ENCODE measurements at places on chromosomes 13 and 19.

- DNase-seq = no peak
Observed at GRCh38 chr19:39401070-39401548, 5.5 kb upstream of the ZFP36 start.

DNA sequence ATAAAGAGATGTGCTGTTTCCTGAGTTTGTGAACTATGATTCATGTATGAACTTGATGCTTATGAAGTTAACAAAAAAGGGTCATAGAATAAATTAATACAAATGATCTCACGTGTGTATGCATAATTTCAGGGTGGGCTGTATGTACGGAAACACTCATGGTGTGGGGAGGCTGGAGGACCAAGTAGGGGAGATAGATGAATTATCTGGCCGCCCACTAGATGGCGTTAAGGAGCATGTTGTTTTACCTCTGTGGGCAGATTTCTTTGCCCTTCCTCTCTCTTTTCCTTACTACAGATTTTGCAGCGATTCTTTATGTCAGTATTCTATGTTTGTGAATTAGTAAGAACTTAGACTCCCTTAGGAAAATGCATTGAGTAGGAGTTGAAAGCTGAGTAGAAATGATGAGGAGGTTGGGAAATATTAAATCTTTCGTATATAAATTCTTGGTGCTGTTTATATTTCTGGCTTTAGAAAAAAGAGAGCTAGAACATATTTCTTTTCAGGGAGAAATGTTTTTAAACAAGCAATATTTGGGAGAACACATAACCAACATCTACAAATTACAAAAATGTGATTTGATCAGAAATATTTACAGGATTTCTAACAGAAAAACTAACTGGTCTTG is 47.4 kb upstream of the TMTC4 start:
- DNase-seq = no peak

DNA sequence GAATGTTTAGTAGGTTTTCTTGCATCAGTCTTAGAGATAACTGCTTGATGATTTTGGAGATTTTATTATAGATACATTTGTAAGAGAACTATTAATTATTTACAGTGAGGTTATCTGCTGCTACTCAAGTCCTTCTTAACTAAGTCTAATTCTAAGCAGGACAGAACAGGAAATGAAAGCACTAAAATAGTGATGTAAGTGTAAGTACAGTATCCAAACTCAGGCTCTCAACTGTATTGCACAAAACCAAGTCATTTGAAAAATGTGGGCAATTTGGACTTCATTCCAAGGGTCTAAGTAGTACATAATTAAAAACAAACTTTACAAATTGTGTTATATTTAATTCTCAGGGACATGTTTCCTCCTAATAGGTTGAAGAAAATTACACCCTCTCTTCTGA is 417.1 kb downstream of the ITGBL1 start:
- DNase-seq = no peak

- no peak for DNase-seq
Observed at GRCh38 chr19:2027361-2027760, 11.8 kb upstream of the BTBD2 start.

DNA sequence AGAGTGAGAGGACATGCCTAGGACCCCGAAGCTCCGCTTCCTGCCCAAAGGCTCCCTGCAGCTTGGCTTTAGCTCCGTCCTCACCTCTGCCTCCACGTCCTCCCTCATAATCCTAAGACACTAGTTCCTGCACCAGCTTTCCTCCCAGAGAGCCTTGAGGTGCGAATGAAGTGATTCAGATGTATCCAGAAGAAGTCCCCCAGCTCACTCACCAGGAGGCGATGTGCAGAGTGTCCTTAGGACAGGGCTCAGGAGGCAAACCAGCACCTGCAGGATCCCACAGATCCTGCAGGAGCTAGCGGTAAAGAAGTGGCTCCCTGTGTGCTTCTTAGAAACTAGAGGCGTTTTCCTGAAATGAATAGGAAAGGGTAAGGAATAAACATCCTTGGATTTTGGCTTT is 109.7 kb downstream of the HSPH1 start:
- DNase-seq = no peak

DNA sequence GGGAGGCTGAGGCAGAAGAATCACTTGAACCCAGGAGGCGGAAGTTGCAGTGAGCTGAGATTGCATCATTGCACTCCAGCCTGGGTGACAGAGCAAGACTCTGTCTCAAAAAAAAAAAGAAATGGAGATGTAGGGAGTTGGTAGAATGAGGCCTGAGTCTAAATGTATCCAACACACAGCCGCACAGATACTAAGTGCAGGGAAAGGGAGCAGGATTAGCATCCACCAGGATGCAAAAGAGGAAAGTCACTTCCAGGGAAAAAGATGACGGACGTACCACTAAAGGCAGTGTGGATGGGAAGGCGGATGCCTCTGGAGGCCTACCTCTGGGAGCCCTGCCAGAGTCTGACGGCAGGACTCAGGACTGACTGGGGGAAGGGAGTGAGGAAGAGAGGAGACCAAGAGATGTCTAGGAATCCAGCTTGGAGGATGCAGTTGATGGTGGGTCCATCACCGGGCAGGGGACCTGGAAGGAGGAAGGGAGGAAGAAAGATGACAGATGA is 6.8 kb downstream of the FAM98C start:
- no peak for DNase-seq

DNA sequence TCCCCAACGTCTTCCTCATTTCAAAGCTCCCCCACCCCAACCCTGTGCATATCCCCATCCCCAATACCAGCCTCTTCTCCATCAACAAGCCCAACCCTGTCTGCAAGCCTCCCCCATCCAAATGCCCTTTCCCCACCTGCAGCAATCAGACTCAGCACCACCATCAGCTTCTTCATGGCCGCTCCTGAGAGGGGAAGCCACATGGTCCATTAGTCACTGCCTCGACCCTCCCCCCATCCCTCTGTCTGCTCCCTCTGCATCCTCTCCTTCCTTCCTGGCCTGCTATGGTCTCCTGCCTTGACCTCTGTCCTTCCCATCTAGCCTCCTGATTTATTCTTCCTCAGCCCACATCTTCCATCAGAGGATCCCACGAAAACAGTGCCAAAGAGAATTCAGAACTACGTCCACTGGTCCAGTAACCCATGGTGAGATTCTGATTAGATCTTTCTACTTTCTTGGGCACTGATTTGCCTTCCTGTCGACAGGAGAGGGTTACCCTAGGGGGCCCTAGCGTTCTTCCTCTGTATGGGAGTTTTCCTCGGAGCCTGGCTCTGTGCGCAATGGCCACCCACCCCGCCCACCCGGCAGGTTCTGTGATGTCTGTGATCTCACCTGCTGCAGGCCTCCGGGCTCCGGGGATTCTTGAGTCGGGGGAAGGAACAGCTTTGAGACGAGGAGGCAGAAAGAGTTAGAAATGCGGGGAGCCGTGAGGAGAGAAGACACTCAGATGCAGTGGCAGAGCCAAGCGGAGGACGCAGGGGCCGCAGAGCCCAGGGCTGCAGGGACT is 1.3 kb downstream of the KLK6 start:
- DNase-seq = no peak

- no peak for DNase-seq
Observed at GRCh38 chr19:16261584-16262368, 62.9 kb upstream of the KLF2 start.

- no peak for DNase-seq
Observed at GRCh38 chr13:69474011-69474685, 633.5 kb upstream of the ATXN8OS start.

- peak; percentile 58 for DNase-seq
Observed at GRCh38 chr13:74306496-74306895, 172.3 kb upstream of the KLF12 start.

DNA sequence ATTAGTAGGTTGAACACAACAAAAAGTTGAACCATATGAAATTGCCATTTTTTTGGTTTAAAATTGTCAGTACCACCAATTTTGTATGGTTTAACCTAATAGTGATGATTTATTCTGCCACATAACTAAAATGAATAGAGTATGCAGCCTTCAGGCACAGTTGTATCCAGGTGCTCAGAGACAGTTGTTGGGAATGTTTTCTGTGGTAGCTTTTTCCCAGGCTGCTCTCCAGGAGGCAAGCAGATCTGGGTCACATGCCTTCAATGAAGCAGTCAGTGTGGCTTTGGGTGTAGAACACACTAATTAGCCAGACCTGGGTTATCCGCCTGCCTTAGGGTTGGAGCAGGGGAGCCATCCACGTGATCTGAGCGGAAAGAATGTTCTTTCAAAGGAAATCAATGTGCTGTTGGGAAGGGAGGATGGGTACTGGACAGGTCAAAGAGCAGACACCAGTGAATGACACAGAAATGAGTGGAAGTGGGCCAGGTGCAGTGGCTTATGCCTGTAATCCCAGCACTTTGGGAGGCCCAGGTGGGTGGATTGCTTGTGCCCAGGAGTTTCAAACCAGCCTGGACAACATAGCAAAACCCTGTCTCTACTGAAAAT is 28.6 kb downstream of the MARK4 start:
- DNase-seq = no peak

DNA sequence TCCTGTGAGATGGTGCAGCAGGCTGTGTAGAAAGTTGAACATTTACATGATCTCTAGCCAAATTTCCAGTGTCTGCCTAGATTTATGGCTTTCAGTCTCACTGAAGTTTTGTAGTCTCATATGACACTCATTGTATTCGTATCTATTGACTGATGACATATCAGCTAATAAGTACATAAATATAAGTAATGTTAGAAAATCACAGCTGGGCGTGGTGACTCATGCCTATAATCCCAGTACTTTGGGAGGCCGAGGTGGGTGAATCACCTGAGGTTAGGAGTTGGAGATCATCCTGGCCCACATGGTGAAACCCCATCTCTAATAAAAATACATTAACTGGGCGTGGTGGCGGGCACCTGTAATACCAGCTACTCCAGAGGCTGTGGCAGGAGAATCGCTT is 54.7 kb upstream of the HTR2A start:
- no peak for DNase-seq

GRCh38 chr19:10085641-10086590 is at the start of gene SHFL:
Gene SHFL, plus strand, starts transcription at chr19:10086317. Its CDS starts 111 bp downstream, at chr19:10086428.
- DNase-seq = peak; percentile 43

- DNase-seq = no peak
Observed at GRCh38 chr19:35462476-35462953, 14.5 kb downstream of the FFAR2 start.
